ENCODE measurements at places on chromosomes 7 and 10. TPM values are rescaled to one million over a fixed set of nuclear protein-coding genes. Genes with fewer than 3 reads are reported as not detected.

Gene COL28A1
- total RNA-seq = 1.1 TPM

GRCh38 chr7:152601305-152601798, 74.6 kb downstream of the XRCC2 start:
- H3K4me3 ChIP-seq = no peak overlapping the region
- no peaks in the 10 kb centered on the region for H3K36me3 ChIP-seq
- no peak overlapping the region for H3K27ac ChIP-seq
- DNase-seq = no peak

DNA sequence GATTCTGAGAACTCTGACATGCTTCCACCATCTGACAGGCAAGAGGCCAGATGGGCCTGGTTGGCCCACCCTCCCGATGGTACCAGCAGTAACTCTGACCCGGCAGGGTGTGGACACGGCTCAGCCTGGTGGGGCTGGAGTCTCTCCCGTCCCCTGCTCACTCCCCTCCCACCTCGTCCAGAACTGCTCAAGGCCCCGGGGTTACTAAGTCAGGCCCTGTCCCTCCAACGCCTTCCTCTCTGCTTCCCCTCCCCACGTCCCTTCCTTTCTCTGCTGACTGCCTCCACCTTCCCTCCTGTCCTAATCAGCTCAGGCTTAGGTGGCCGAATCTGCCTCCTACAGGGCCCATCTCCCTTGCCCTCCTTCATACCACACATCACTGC, 12.5 kb downstream of the CALML5 start:
- H3K27me3 ChIP-seq = no peaks in the 10 kb centered on the region
- H3K36me3 ChIP-seq = no peaks in the 10 kb centered on the region
- no peak for DNase-seq
- no peak overlapping the region for H3K27ac ChIP-seq

GRCh38 chr10:100811261-100811660, 65.9 kb downstream of the PAX2 start:
- no peak for DNase-seq
- H3K4me3 ChIP-seq = no peak overlapping the region
- H3K27me3 ChIP-seq = peaks cover 63% of the 10 kb centered on the region
- no peaks in the 10 kb centered on the region for H3K4me1 ChIP-seq
